Left kidney (tissue), 8 donors: ENCODE measurements at places on chromosomes 11 and 22.

DNA sequence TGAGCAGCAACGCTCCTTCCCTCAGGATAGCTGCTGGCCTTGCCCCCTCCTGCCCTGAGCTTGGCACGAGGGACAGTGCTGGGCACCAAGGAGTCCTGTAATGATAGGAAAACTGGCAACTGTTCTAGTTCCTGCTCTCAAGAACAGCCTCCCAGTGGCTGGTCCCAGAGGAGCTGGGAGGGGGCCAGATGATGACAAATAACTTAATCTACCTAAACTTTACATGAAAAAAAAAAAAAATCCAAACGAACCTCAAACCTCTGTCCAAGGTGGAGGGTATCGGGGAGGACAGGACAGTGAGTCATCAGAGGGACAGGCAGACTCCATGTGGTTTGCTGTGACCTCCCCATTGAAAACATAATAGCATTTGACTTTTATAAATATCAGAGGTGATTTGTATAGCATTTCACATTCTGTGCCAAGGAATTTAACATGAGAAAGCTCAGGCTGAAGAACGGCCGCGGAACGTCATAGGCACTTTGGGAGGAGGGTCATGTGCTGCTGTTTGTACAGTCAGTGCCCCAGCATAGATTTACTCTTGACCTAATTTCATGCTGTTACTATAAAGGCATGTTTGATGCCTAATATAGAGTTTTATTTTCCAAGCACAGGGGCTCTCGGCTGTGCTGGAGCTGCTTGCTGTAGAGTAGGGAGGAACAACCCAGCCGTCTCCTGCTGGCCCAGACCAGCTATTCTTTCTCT, 98.2 kb upstream of the NNMT start:
- peak; percentile 72 for DNase-seq

DNA sequence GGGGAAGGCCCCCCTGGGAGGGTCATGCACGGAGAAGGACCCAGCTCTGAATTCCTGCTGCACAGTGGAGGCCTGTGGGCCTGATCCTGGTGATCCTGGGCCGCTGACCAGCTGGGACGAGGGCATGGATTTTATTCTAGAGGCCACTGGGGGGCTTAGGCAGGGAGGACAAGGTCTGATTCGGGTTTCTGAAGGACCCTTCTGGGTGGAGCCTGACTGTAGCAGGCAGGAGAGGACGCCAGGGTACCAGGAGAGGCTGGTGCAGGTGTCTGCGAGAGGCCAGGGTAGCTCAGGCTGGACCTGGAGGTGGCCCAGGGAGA, 31.3 kb downstream of the MPPED1 start:
- no peak for DNase-seq

DNA sequence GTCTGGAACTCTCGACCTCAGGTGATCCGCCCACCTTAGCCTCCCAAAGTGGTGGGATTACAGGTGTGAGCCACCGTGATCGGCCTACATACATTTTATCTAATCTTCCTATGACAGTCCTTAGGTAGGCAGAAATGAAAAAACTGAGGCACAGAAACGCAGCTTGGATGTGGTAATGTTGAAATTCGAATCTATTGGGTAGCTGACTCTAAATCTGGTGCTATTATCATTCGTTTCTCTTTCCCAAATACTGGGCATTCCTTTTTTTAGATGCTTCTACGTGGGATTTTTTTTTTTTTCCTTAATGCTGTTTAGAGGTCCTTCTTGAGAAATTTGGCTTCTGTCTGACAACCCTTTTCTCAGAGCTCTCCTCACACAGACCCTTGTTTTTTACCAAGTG, 41.5 kb downstream of the FCHSD2 start:
- DNase-seq = no peak

DNA sequence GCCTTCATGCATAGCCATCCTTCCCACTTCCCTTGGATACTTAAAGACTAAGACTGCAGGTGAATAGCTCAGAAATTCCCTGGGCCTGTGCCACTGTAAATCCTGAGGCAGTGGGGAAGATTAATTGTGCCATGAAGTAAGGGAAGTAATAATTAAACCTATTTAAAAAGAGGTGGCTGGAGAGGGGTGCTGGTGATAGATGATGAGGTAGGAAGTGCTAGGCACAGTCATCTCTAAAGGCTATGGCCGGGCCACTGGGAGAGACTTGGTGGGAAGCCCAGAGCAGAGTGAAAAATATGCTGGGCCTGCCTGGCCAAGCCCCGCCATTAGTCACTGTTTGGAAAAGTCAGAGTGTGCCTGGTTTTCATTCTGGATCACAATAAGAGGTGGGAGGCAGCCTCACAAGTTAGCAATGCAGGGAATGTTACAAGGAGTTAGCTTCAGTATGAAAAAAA, 197.2 kb upstream of the PITPNB start:
- no peak for DNase-seq

DNA sequence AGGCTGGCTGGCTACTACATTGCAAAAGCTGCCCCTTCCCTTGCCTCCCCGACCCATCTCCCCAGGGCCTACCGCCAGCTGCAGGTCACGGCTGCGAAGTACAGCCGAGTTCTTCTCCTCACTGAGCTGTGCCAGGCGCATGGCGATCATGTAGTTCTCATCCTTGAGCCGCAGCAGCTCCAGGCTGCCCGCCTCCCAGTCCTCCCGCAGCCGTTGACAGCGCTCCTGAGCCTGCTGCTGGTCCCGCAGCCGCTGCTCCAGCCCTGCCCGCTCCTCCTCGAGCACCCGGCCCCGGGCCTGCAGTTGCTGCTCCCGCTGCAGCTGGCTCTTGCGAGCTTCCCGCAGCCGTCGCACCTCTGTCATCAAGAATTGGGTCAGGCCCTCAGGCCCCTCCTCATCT, 3.3 kb downstream of the CARD10 start:
- no peak for DNase-seq

DNA sequence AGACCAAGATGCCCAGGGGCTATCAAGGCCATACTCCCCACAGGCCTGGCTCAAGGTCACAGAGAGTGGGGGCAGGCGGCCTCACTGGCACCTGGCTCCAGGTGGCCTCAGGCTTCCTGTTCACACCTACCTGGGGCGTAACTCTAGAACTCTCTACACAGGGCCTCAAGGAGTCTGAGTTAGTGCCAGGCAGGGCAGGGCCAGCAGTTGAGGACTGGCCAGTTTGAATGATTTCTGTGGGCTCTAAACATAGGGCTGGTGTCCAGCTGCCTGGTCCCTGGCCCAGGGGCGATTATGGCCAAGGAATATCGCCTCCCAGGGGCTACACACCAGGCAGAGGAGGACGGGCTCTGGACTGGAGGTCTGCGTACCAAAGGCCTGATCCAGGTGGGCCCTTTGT, 79.2 kb downstream of the WNT7B start:
- no peak for DNase-seq

DNA sequence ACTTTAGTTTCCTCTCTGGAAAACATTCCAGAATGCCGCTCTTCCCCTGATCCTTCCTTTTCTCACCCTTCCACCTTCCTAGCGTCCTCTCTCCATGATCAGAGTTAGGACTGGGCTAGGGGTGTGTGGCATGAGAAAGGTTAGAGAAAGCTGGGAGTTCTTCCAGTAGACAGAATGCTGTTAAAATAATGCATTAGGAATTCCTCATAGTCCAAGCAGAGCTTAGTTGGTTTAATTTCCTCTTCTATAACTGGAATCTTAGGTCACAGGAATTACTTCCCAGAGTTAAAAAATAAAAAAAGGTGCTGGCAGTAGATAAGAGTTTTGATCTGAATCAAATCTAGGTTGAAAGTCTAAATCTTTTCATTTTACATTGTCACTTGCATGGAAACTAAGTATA, 37.2 kb upstream of the ADORA2A start:
- DNase-seq = no peak

DNA sequence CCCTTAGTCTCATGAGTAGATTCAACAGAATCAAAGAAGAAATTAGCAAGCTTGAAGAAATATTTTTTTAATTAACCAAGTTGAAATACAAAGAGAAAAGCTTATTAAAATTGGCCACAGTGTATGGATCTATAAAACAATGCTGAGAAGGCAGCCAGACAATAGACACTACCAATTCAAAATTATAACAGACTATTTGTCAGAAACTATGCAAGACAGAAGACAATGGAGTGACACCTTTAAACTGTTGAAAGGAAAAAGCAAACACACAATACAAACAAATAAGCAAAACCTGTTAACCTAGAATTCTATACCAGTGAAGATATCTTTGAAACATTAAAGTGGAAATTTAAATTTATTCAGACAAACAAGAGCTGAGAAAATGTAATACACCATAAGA, 225.4 kb downstream of the CASP12 start:
- DNase-seq = no peak

- DNase-seq = no peak
Observed at GRCh38 chr11:108985945-108986279, 321.0 kb downstream of the DDX10 start.

DNA sequence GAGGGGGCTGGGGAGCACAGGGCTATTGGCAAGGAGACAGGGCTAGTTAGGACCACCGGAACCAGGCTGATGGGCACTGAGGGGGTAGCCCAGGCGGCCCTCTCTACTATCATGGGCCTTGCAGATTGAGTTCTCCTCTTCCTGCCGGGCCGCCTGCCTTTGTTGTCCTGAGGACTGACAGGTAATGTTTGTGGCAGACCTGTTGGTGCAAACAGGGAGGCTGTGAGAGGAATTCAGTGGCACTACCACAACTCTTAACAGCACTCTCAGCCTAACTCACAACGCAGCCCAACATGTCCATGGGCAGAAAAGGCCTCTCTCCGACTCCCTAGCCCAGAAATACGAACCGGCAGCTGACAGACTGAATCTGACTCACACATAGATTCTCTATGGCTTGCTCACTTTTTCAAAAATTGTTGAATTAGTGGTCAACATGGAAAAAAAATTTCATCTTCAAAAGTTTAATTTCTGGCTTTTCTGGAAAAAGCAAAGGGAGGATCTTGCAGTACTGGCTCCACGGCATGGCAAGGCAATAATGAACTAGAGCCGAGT, 11.4 kb downstream of the KCNJ5 start:
- DNase-seq = no peak

- DNase-seq = no peak
Observed at GRCh38 chr11:134228625-134229024, 4.2 kb downstream of the VPS26B start.

- no peak for DNase-seq
Observed at GRCh38 chr11:5303626-5304025, 1.9 kb upstream of the OR51B4 start.

- no peak for DNase-seq
Observed at GRCh38 chr11:10650630-10651029, 42.9 kb downstream of the IRAG1 start.

- no peak for DNase-seq
Observed at GRCh38 chr22:43529934-43530333, 118.1 kb downstream of the MPPED1 start.

GRCh38 chr22:40346185-40347118, at the start of gene ADSL:
Gene ADSL, plus strand, starts transcription at chr22:40346500. Its CDS starts 59 bp downstream, at chr22:40346559.
- peak; percentile 88 for DNase-seq

DNA sequence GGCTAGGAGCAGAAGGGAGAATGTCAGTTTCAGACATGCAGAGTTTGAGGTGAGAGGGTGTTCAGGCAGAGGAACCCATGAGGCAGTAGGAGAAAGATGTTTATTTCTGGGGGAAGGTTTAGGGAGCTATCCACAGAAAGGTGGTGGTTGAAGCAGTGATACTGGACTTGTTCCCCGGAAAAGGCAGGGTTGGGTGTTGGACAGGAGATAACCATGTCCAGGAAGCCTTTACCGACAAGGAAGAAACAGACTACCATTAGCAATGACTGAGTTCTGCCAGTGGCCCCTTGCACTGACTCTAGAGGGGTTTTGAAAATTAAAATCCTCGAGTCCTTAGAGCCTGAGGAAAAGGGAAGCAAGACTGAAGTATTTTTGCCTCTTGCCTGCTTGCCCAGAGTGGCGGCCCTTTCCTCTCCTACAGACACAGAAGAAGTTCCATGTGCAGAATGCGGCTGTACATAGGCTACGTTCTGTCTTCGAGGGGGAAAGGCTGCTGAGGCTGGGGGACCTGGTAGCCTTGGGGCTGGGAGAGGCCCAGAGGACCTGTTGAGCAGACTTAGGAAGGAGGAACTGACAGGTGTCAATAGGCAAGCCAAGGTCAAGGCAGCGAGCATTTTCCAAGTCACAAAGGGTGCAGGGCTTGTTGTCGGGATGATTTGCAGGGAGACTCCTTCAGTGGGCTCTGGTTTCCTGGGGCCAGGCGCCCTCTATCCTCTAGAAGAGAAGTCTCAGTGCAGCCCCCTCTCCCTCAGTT, 146.7 kb downstream of the LDLRAD3 start:
- DNase-seq = no peak

- DNase-seq = no peak
Observed at GRCh38 chr11:16749666-16750065, 11.2 kb downstream of the C11orf58 start.

DNA sequence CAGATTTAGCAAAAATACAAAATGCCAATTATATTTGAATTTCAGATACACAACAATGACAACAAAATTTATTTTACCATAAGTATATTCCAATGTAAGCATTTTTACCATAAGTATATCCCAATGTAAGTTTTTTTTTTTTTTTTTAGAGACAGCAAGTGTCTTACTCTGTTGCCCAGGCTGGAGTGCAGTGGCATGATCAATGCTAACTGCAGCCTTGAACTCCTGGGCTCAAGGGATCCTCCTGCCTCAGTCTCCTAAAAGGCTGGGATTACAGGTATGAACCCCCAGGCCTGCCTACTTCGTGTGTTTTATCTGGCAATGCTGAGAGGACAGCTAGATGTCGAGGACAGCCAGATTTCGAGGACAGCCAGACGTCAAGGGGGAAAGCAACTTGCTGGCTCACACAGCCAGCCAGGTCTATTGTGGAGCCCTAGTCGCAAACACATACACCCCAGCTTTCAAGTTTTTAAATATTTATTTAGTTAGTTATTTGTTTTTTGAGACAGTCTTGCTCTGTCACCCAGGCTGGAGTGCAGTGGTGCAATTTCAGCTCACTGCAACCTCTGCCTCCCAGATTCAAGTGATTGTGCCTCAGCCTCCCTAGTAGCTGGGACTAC, 1.1 kb upstream of the SERPING1 start:
- DNase-seq = no peak

DNA sequence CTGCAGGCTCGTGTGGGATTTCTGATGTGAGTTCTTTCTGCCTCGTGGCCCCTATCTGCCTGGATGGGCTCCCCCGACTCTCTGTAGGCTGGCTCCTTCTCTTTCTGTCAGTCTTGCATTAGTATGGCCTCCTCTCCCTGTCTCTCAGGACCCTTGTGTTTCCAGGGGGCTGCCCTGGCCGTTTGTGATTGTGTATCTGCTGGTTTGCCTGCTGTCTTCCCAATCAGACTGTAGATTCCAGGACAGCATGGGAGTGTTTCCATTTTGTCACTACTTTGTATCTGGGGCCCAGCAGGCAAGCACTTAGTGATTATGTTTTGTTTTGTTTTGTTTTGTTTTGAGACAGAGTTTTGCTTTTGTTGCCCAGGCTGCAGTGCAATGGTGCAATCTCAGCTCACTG, 25.6 kb downstream of the SNAP29 start:
- no peak for DNase-seq

DNA sequence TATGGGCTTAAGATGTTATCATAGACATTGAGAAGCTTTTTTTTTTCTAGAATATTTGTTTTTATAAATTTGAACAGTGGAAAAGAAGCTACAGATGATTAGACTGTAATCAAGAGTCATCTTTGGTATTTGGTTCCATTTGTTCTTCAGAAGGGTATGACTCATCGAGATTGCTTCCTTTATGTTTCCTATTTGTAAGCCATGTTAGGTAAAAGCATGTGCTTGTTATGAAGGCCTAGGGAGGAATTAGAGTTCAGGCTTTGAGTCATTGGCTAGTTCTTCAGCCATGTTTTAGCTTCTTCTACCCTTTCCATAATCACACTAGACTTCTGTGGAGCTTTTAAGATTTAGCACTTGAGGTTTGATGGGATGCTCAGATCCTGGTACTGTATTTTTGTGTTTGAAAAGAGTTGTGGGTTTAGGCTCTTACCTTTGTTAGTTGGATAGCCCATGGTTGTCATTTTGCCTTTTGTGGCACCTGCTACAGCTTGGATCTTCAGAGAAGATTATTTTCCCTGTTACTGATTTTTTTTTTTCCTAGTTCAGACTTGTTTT, 44.3 kb downstream of the POLD3 start:
- DNase-seq = no peak
